Choroid plexus epithelial cell (primary cell): ENCODE measurements at places on chromosomes 6 and 20.
A peak's percentile ranks its signal among the peaks of the same experiment; 100 is the strongest.

- DNase-seq, result no peak
These were observed 192.4 kb downstream of the CD83 start for GRCh38 chr6:14309951-14310445.

DNA sequence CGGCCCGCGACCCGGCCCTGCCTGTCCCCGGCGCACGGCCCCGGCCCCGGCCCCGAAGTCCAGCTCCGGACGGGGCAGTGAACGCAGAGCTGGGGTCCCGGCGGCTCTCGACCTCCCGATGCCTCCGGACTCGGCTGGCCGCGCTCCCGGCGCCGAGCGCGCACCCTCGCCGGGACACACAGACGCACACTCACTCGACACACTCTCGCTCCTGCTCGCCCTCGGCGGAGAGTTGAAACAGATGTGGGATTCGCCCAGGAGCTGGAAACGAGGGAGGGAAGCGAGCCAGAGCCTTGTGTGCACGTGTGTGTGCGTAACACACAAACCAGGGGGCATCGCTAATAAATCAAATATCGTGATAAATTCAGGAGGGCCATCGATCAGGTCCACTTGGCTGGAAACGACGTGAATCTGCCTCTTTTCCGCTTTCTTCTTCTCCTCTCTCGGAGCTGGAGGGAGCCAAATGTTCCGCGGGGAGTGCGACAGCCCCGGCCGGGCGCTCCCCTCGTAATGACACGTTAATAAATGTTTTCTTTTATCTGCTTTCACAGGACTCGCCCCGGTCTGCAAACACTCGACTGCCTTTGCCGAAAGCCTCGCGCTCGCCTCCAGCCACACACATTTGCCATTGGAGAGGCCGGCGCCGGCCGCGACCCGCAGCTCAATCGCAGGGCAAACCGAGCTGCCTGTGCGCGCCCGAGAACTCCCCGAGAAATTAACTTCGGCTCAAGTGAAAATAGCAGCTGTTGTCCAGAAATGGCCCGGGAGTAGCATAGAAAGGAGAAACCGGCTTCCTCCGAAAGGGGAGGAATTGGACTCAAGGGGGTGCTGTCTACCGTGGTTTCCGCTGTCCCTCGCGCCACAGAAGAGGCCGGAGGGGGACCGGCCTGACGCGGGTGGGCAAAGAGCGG, 828 bp upstream of the SULF2 start:
- peak; percentile 85 for DNase-seq

- DNase-seq, result no peak
These were observed 215.6 kb upstream of the ZNF217 start for GRCh38 chr20:53809217-53809616.

- DNase-seq, result no peak
These were observed 95.5 kb downstream of the PREX1 start for GRCh38 chr20:48732081-48732829.

DNA sequence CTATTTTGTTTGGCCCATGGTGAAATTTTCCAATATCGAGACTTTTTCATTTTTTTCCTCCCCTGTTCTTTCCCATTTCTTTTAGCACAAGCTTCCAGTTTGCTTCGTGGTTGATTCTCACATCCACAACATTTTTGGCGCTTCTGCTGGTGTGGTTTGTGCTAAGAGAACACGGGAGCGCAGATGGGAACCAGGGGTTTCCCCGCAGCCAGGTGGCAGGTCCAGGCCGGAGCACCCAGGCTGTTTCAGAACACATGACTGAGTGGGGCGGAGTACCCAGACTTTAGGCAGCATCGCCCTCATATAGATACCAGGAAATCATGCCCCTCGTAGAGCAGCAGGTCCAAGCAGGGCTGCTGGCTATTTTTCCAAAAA, 58.0 kb downstream of the SYTL3 start:
- peak; percentile 55 for DNase-seq

DNA sequence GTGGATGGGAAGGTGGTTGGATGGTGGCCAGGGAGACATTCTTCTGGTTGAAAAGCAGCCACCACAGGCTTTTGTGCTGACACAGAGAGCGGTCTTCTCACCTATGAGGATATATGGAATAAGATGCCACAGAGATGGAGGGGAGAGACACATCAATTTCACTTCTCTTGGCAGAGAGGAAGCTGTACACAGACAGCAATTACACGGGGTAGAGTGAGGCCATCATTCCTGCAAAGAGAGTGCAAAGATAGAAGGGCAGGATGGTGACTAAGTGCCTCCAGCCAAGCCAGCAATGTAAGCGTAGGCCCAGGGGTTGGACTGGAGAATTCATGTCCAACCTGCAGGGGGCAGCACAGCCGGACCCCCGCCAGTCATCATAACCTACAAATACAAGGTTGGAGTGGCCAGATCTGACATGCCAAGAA, 56.4 kb downstream of the NRN1 start:
- no peak for DNase-seq

DNA sequence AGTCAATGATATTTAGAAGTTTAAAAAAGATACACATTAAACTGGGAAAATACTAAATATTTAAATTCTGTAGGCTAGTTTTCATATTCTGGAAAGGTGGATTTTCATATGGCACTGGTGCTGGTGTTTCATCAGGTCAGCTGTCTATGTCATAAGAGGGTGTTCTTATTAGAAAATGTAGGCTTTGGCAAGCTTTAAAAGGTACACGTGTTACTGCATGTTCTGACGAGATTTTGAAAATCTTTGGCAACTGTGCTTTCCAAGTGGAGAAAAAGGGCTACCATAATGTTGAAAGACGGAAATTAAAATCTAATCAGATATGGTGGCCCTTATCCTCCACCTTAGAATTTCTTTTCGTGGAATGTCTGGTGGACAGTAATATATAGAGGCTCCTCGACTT, 30.0 kb downstream of the SLC22A3 start:
- no peak for DNase-seq

DNA sequence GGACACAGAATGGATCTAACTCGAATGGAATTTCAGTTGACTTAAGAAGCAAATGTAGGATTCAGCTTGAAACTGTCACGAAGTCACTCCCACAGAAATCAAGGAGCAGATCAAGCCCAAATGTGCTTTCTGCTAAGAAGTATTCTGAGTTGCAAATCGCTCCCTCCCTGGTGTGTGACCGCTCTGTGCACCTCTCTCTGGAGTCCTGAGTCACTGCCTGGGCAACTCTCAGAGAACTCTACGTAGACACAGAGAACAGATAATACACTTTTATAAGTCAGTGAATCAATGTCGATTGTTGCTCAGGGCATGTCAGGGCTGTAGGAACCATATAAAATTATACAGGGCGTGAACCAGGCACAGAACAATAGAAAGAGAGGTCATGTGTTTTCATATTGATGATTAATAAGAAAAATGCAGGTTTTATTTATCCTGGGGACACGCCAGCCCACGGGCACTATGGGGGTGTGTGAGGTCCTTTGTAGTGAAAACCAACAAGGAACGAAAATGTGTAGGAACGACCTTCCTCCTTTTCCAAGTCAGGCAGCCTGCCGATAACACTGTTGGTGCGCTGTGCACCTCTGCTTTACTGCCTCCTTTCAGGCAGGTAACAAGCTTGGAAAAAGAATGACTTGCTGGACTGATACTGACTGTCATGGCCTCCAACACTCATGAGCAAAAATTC, 248.1 kb upstream of the FOXQ1 start:
- DNase-seq, result peak; percentile 50
